ENCODE measurements at places on chromosomes 3 and 15.

GRCh38 chr3:118435851-118436350 lies 598.7 kb downstream of the IGSF11 start:
- DNase-seq: no peak

DNA sequence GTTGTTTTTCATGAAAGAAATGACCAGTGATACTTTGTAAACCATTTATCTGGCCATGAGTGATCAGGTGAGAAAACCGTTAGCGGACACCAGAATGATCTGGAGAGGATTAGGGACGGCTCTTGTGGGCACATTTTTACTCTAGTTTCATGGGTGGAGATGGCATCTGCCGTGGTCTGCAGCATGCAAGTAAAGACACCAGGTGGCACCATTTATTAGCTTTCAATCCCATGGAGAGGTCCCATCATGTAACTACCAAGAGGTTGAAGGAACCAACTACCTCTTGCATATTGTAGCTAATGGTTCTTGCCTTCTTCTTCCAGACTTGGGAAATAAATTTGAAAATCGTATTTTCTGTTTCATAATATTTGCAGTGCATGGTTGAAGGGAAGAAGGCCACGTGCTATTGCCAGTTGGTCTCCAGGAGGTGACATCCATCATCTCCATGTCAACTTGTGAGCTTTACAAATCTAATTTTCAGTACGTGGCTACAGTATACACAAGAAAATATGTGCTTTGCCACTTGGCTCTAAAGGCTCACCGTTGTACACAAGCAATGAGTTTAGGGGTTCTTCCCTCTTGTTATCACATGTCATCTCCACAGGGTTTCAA lies 1.5 kb upstream of the MAPKBP1 start:
- no peak for DNase-seq

DNA sequence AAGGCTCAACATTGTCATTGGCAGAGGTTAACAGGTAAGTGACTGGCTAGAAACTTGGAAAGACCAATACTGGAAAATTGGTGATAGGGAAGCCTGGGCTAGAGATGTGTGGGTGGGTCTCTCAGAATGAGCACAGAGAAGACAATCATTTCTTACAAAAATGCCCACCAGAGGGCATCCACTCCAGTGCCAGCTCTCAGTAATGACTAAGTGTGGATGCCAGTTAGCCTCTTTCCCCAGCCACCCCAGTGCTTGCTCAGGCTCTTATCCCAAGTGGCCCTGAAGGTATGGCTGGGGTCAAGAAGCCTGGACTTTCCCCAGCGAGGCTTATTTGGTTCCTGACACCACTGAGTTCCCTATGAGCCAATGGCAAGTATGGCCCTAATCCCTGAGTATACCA lies 115.9 kb upstream of the ST8SIA2 start:
- no peak for DNase-seq

DNA sequence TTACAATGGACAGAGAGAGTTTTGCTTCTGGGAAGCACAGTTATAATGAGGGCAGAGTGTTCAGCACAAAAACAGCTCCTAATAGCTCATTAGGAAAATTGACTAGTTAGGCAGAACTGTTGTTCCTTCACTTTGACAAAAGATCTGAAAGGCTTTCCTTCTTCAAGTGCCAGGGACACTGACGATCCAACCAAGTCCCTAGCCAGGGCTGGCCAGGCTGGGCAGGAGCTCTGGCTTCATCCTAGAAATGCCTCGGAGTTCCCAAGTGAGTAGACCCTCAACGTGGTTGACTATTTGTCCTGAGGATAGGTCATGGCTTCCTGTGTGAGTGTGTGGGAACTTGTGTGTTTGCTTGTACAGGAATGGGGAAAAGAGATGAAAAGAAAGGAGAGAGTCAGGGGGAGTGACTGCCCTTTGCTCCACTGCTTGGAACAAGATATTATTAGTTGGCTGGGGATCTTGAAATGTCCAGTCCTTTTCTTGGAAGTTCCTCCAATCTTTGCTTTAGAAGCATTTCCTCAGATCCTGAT lies 617.9 kb downstream of the NTRK3 start:
- DNase-seq: no peak

GRCh38 chr3:54931182-54931581 lies 3.3 kb upstream of the LRTM1 start:
- DNase-seq: no peak

DNA sequence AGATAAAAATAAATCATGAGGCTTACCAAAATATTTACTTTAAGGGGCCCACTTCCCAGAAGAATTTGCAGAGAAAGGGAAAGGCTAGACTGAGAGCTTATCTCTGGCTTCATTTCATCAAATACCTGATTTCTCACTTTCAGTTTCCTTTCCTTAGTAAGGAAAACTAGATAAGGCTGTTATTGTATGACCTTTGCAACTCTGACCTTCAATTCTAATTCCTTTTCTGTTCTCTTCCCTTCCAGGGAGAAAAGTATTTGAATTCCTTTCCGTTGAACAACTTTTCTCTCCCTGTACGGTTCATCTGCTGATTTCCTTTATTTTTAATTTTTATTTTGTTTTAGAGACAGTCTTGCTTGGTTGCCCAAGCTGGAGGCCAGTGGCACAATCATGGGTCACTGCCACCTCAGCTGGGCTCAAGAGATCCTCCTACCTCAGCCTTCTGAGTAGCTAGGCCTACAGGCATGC lies 7.1 kb upstream of the PXK start:
- DNase-seq: no peak

- DNase-seq: no peak
Observed at GRCh38 chr15:81469154-81469553, 95.1 kb upstream of the TMC3 start.

DNA sequence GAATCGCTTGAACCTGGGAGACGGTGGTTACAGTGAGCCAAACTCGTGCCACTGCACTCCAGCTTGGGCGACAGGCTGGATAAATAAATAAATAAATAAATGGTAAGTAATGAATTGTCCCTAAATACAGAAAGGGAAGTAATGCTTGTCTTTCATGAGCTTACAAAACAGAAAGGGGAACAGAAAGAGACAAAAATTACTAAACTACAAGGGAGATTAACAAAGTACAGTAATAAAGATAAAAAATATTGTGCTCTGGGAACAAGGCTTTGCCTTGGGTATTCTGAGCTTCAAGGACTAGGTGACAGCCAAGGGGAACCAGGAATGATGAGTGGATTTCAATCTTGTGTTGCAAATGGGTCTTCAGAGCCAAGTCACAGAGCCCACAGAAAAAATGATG lies 9.2 kb upstream of the HLTF start:
- no peak for DNase-seq

GRCh38 chr3:71858503-71859122 lies 73.7 kb upstream of the PROK2 start:
- no peak for DNase-seq

GRCh38 chr15:41915255-41915994 lies 21.6 kb upstream of the SPTBN5 start:
- no peak for DNase-seq

GRCh38 chr15:90959894-90960293 lies 5.2 kb downstream of the RCCD1 start:
- DNase-seq: no peak

DNA sequence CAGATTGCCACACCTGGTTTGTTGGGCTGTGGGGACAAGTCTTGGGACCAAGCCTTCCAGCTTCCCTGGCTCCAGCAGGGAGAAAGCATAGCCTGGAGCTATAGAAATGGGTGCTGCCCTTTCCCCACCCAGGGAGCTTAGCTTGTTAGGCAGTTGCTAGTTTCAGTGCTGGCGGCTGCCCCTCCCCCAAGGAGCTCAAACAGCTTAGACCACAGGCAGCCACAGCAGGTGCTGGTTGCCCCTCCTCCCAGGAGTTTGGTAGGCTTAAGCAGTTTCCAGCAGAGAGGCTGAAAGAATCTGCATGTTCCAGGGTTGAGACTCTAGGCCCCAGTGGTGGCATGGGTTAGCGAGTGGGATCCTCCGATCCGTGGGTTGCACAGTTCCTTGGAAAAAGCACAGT lies 889.7 kb downstream of the IGSF11 start:
- DNase-seq: no peak

DNA sequence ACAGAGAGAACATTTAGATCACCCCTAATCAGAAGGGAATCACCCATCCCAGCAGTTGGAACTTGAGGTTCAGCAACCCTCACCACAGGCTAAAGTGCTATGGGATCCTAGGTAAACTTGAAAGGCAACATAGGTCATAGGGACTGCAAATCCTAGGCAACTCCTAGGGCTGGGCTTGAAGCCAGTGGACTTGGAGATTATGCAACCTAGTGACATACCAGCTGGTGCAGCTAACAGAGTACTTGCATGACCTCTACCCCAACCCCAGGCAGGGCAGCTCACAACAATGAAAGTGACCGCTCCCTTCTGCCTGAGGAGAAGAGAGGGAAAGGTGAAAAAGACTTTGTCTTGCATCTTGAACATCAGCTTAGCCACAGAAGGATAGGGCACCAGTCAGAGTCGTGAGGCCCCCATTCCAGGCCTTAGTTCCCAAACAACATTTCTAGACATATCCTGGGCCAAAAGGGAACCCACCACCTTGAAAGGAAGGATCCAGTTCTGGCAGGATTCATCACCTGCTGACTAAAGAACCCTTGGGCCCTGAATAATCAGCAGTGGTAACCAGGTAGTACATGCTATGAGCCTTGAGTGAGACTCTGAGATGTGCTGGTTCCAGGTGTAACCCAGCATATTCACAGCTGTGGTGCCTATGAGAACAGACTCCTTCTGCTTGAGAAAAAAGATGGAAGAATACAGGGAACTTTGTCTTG lies 37.6 kb upstream of the FBN1 start:
- no peak for DNase-seq

Measured in 8988T (cell line).